Stimulated activated CD4-positive, alpha-beta T cell treated with anti-CD3 and anti-CD28 coated beads, TNF-alpha, amount 100 ng/mL, for 1 hour (primary cell): ENCODE measurements at places on chromosomes 11 and 22.

DNA sequence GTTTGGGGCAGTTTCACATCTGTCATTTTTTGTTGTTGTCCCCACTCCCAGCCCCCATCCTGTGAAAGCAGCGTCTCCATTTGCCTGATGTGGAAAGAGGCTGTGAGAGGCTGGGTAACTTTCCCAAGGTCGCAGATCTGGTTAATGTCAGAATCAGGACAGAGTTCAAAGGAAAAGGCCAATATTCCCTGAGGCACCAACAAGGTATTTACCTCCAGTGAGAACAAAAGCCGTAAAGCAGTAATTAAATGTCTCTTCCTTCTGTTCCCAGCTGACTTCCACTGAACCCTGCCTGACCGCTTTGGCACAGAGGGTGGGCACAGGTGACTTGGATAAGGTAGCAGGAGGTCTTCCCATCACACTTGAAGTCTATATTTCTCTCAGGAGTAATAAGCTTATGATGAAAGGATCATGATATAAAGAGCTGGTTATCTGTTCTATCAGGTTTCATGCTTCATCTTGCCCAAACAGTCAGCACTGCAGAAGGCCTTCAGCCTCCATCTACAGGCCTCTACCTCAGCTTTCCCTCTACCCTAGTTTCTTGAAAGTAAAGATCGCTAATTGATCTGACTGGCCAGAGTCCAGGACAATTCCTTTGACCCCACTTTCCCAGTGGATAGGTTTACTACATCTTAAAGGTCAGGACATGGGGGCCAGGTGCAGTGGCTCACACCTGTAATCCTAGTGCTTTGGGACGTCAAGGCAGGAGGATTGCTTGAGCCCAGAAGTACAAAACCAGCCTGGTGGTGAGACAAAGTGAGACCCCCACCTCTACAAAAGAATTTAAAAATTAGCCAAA, 9.4 kb downstream of the C11orf91 start:
- no peak for DNase-seq

- DNase-seq = peak; percentile 90
Observed at GRCh38 chr11:111870886-111871692, at the start of gene ALG9. Gene ALG9, minus strand, starts transcription at chr11:111871581. Its CDS starts 99 bp downstream, at chr11:111871482.

DNA sequence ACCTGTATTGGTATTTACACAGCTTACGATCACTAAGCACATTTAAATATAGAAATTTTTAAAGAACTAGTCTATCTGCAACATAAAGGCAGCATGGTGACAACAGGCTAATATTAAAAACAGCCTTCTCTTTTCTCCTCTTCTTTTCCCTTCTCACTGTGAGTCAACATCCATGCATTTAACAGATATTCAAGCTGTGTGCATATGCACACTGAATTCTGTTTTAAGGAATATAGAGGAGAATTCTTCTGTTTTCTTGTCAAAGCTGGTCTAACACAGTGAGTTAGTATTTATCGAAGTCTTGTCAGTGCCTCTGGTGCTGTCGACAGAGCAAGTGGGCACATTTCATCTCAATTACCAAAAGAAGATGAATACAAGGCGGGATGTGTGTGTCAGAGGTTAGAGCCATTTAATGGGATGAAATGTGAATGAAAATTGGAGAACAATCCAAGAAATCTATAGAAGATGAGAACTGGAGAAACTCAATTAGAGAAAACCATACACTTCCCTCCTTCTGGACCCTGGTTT, 282.3 kb downstream of the FAT3 start:
- no peak for DNase-seq

DNA sequence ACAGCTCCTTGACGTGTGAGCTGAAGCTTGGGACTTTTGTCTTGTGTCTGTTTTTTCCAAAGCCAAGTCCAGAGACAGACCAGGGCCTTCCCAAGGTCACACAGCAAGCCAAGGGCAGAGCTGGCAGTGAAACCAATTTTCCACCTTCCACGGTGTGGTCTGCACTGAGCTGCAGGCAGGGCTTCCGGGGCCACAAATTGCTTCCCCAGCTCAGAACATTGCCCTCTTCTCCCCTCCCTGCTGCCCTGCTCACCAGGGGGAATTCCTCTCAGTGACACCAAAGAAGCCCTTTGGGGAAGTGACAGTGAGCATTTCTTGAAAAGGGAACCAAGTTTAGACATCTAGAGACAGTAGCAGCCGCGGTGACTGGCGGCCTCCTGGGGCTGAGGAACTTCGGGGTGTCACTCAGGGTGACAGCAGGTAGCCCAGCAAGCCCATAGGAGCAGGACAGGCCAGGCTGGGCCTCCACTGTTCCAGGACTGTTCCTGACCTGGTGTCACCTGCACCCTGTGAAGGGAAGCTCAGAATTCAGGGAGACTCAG, 9.2 kb downstream of the FXYD2 start:
- peak; percentile 63 for DNase-seq

DNA sequence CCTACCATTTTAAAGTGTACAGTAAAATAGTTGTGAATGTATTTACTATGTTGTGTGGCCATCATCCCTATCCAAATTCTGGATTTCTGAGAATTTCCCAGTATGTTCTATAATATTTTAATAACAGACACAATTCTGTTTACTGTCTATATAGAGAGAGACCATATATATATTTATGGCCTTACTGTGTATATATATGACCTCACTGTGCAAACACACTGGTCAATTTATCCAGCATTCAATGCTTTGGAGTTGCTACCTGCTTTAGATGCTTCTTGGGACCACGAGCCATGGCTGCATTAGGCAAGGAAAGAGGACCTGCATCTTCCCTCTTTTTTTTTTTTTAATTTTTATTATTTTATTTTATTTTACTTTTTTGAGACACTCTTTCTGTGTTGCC, 40.2 kb downstream of the SWAP70 start:
- no peak for DNase-seq

GRCh38 chr22:40385036-40385782, 14.8 kb downstream of the SGSM3 start:
- DNase-seq = no peak

- no peak for DNase-seq
Observed at GRCh38 chr11:63920126-63920938, 3.4 kb upstream of the RCOR2 start.

DNA sequence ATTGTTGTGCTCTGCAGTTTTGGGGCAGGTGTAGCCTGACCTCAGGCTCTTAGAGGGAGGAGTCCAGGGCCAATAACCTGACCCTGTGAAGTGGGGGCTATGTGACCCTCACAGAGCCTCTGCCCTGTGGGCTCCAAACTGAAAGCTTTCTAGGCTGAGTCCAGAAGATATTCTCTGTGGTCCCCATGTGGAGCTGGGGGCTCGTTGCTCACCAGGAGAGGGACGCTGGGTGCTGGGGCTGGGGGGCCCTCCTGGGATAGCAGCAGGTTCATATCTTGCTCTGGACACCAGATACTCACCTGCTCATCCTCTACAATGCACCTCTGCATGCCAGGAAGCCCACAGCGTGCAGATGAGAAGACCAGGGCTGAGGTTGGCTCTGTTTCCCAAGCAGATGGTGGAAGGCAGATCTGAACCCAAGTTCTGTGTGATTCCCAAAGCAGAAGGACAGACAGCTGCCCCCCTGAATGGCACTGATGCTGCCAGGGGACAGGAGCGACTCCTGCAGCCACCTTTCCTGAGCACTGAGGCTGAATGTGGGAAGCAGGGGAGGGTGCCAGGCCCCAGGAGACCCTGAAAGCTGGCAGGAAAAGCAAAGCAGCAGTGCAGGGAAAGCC, 1022.0 kb downstream of the TBC1D22A start:
- no peak for DNase-seq

GRCh38 chr11:132943357-132943705, 589.0 kb downstream of the OPCML start:
- no peak for DNase-seq

- no peak for DNase-seq
Observed at GRCh38 chr11:66002648-66003225, 434 bp downstream of the BANF1 start.

DNA sequence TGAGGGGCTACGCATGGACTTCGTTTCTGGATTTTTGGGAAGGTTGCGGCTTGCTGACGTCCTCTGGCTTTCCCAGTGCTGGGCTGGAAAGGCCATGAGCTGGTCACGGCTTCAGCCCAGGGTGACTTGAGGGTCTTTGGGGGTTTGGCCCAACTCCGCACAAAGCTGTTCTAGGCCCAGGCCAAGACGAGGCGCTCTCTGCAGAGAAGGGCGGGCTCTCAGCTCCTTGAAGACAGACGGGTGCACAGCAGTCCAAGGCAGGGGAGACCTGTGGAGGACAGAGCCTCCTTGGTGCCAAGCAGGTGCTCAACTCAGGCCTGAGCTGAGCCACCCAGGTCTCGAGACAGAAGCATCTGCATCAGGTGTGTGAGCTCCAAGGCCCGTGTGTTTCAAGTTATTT, 1003.7 kb downstream of the BRD1 start:
- no peak for DNase-seq

GRCh38 chr11:131980888-131981668, 610.7 kb downstream of the NTM start:
- DNase-seq = no peak

DNA sequence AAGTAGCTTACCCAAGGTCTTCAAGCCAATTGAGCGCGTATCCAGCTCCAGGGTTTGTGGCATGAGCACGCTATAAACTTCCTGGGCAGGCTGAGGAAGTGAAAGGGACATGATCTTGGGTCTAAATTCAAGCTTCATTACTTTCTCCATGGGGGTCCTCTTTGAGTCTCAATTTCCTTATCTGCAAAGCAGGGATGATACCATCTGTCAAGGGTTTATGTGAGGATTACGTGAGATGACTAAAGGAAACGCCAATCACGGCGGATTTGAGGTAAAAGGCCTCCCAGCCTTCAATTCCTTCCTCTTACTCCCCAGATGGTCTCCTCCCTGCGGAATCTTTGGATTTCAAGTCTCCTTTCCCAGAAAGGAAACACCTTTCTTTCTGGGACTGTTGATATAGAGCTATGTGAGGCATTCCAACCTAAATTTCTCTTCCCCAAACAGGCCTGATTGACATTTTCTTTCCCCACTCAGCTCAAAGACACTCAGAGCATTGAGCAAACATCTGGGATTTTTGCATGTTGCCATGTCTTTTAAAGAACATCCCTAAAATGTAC, 474.4 kb downstream of the INSC start:
- DNase-seq = no peak

DNA sequence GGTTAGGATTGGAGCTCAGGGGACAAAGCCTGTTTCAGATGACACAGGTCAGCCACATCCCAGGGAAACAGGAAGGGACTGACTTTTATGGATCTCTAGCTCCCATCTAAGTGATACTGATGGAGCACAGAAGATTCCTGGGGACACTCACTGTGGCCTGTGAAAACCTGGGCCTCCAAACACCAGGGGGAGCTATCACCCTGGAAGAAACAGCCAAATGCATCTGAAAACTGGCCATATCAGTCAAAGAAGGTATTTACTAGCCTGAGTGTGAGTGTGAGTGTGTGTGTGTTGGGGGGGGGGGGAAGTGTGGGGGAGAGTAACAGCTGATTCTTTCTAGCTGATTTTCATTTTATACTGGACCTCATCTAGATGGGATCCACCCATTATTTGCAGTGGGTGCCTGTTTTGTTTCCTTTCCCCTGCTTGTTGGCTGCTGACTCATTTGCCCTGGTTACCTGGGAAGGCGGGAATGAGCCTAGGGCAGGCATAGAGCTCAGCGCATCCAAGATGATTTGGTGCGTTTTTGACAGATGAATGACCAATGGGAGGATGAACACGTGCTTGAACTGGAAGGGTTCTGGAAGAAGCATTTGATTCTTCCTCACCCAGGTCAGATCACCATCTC, 284.0 kb downstream of the KIRREL3 start:
- DNase-seq = no peak

DNA sequence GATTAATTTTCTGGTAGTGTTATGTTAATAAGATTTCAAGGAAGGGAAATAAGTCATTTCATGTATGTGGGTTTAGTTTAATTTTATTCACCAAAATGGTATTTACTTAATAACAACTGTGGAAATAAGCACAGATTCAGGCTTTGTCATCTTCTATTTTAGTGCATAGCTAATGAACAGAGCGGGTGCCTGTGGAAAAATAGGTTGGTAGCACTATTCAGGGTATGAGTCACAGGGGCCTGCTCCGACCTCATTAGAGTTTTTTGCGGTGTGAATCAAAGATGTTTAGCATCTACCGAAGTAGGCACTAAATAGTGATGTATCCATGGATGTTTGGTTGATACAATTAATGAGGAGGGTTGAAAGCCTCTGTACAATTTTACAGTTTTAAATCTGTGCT, 78.2 kb downstream of the FAT3 start:
- no peak for DNase-seq

GRCh38 chr11:78038697-78039313, 15.7 kb upstream of the KCTD14 start:
- no peak for DNase-seq

DNA sequence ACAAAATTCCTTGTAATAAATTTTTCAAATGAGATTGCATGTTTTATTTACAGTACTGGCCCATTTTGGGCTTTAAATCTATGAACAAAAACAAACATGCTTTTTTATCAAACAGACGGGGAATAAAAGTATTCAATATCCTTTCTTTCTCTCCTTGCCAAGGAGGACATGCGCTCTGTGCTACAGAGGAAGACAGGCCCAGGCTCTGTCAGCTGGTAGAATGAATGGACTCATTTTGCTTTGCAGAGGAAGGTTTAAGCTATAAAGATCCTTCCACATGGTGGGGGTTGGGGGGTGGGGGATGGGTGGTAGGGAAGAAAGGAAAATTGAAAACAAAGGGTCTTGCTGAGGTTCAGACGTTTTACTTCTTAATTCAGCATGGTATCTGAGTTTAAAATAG, 575.6 kb downstream of the INSC start:
- no peak for DNase-seq

DNA sequence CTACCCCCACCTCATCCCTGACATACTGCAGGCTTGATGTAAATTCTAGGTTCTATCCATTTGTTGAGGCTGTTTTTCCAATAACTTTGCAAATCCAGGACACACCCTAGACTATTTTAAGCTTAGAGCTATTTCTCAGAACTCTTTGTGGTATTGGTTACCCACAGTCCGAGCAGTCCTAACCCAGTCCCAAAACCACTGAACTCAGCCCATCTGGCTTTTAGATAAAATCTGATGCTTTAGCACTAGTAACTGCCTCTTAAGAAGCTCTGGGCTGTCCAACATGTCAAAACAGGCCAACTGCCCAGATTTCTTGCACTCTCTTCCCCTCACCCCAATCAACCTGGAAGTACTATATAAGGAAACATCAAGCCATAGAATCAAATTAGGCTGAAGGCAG, 344.4 kb upstream of the CADM1 start:
- no peak for DNase-seq

- no peak for DNase-seq
Observed at GRCh38 chr11:12725863-12726682, 51.9 kb downstream of the TEAD1 start.

DNA sequence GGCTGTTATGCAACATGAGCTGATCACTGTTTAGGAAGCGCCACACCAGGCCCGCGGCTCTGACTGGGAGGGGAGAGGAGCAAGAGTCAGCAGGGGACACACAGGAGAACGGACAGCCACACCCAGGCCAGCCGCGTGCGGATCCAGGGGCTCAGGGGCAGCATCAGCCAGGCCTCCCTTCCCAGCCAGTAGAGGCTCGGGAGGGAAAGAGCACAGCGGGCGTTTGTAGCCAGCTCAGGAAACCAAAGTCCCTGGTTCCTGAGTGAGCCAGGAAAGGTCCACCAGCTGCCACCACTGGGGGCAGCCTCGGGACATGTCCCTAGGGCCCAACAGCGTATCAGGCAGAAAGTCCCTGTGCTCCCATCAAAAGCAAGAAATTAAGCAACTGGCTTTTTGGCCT, 71.8 kb upstream of the PITPNB start:
- DNase-seq = no peak

- no peak for DNase-seq
Observed at GRCh38 chr22:39727541-39727940, 157.0 kb downstream of the CACNA1I start.

GRCh38 chr22:44542561-44543222, 44.7 kb upstream of the RTL6 start:
- no peak for DNase-seq
